ENCODE measurements at places on chromosomes 6 and 20.

DNA sequence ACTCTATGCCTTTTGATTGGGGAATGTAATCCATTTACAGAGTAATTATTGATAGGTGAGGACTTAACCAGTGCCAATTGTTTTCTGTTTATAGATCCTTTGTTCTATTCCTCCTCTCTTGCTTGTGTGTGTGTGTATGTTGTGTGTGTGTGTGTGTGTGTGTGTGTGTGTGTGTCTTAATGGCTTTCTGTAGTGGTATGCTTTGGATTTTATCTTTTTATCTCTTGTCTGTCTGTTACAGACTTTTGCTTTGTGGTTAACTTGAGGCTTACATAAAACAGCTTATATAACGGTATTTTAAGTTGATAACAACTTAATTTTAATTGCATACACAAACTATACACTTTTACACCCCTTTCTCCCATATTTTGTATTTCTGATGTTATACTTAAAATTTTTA lies 54.7 kb downstream of the CDC5L start:
- no peak for DNase-seq

- no peak for DNase-seq
These were observed 58.4 kb downstream of the PPP1R14C start for GRCh38 chr6:150201285-150201684.

DNA sequence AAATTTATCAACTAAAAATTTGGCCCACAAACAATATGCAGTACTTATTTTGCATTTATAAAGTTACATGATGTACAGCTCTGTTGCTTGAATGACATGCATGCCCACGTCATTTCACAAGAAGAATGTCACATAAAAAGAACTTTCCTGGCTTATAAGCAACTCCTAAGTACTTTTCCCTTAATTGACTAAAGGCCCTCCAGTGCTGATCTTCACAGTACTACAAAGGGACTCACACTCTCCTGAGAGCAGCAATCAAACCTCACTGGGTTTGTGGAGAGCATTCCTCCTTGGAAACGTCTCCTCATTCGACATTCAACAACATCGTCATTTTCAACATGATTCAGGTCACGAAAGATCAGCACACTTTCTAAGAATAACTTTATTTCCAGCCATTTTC lies 111.1 kb downstream of the IPCEF1 start:
- no peak for DNase-seq

- DNase-seq, result no peak
These were observed 38.7 kb downstream of the RGS17 start for GRCh38 chr6:153092082-153093013.

- peak; percentile 88 for DNase-seq
These were observed 987 bp upstream of the QKI start for GRCh38 chr6:163413345-163414116.

DNA sequence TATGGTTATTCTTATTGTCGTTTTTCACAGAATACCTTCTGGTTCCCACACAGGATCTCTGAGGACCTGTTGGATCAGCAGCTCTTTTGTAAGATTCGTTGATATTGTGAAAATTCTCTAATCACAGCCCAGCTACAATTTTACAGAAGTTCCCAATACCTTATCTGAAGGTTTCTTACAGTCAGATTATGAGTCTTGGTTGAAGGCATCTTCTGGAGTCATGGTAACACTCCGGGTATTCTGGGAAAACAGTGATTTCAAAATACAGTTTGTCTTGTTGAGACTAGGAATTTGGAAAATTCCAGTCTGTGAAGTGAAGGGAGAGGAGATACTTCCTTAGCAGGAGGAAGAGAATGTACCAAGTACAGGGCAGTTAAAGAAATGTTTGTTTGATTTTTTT lies 22.2 kb upstream of the HLA-C start:
- no peak for DNase-seq

- peak; percentile 49 for DNase-seq
These were observed 30.0 kb downstream of the KCNG1 start for GRCh38 chr20:50992733-50993457.

- DNase-seq, result no peak
These were observed 19.0 kb downstream of the CEP85L start for GRCh38 chr6:118632359-118632758.

- DNase-seq, result no peak
These were observed 887.1 kb downstream of the TFAP2A start for GRCh38 chr6:9527679-9528286.

- DNase-seq, result no peak
These were observed 60.2 kb downstream of the TCP11 start for GRCh38 chr6:35080821-35081425.

- no peak for DNase-seq
These were observed 766 bp downstream of the SLC16A10 start for GRCh38 chr6:111087871-111088667.

DNA sequence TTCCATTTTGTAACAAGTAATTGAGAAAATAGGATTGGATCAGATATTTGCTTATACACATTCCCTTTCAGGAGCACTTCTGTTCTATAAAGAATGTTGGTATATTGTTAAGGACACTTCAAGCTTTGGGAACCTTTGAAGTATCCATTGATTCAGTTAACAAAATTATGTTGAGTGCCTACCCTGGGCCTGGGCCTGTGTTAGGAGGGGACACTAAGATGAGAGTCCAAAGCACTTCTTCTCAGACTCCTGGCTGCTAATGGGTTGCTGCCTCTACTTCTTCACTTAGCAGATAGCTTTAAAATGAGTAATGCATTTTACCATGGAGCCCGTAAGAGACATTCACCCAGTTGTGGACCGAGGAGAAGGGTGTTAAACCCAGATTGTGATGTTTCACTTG lies 40.3 kb downstream of the PTPN1 start:
- no peak for DNase-seq

DNA sequence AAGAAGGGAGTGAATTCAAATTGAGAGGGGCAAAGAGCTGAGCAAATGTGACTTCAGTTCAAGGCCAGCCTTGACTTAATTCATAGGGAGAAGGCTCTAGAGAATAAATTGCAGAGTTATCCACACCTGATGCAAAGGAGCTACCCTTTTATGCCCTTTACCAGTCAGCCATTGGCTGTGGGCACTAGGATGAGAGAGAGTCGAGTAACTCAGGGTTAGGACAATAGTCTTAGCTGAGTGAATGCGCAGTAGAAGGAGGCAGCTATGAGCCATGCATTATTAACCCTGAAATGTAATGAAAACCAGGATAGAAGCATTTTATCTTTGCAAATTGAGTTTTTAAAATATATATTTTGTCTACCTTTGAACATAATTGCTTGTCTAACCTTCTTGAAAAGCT lies 63.0 kb upstream of the TINAG start:
- no peak for DNase-seq

GRCh38 chr6:157976345-157977175 lies 5.1 kb upstream of the SYNJ2 start:
- DNase-seq, result no peak

DNA sequence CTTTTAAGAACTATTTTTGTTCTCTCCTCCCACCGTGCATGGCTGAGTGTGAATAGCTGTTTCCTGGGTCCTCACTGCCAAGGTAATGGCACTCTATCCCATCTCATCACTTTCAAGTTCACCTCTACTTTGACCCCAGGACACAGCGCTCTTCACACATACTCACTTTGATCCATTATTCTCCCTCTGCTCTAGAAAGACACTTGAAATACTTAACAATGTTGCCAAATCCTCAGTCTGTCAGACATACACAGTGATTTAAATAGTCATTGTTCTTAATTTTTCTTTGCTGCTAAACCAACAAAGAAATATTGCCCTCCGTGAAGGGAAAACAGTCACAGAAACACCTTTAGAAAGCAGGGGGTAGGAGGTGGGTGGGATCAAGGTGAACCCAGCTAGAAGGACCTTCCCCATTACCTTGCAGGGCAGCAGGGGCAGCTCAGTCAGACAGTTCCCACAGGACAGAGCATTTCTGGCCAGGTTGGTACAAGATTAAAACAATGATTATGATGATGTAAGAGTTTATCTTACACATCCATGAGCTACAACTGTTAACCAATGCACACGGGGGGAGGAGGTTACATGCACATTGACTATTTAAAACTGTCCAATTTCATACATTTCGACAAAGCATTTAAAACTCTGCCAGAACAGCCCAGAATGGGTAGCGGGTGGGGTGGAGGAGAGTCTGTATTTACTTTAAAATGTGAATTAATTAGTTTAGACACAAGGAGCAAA lies 2.4 kb downstream of the SLC22A23 start:
- no peak for DNase-seq

DNA sequence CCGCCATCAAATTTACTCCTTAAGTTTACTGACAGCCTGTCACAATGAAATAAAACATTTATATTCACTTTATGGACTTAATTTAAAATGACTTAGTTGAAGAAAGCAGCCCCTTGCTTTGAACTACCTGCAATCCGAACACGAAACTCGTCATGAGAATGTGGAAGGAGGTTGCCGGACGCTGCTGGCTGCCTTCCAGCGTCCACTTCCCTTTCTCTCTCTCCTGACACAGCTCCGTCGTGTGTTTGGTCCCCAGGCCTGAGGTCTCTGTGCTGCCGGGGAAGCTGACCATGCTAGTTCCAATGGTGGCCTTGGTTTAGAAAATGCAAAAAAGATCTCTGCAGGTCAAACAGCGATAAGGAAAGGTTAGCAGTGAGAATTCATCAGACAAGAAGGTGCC lies 519.7 kb downstream of the CDH26 start:
- DNase-seq, result no peak

DNA sequence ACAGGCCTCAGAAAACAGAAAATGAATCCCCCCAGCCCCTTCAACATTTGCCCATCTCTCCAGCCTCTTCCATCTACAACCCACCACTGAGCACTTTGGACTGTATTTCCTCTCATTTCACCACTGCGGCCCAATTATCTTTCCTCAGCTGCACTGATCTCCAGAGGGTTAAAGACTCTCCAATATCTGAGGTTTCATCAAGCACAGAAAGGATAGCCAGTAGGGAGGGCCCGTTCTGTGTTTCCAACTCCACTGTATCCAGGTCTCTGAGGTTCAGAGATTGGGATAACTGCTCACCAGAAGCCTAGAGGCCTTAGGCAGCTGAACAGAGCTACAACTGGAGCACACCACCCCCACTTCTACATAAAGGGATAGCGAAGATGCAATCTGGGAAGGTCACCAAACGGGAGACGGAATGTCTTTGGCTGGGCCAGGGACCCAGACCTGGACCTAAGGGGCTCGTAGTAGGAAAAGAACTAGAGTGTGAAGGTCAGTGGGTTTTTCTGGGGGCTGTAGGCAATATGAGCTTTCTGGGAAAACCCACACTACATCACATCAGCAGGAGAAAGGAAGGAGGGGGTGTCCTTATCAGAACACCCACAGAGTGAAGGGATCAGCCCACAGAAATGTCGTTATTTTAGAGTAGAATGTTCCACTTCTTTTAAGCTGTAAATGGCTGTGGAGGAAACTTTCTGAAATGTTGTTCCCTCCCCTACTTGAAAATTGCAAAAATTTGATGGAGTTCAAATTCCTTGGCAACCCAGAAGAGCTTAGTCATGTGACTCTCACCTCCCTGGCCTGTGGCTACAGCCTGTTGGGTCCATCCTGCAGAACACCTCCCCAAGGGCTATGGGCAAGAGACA lies 7.3 kb downstream of the KCNK5 start:
- no peak for DNase-seq
